ENCODE measurements at places on chromosomes 3 and 15.

GRCh38 chr3:67998281-67998680, 343.9 kb upstream of the SUCLG2 start:
- no peak for DNase-seq

- no peak for DNase-seq
These were observed 145.2 kb downstream of the TAFA4 start for GRCh38 chr3:68787106-68787626.

GRCh38 chr3:181868576-181869082, 156.9 kb downstream of the SOX2 start:
- no peak for DNase-seq

DNA sequence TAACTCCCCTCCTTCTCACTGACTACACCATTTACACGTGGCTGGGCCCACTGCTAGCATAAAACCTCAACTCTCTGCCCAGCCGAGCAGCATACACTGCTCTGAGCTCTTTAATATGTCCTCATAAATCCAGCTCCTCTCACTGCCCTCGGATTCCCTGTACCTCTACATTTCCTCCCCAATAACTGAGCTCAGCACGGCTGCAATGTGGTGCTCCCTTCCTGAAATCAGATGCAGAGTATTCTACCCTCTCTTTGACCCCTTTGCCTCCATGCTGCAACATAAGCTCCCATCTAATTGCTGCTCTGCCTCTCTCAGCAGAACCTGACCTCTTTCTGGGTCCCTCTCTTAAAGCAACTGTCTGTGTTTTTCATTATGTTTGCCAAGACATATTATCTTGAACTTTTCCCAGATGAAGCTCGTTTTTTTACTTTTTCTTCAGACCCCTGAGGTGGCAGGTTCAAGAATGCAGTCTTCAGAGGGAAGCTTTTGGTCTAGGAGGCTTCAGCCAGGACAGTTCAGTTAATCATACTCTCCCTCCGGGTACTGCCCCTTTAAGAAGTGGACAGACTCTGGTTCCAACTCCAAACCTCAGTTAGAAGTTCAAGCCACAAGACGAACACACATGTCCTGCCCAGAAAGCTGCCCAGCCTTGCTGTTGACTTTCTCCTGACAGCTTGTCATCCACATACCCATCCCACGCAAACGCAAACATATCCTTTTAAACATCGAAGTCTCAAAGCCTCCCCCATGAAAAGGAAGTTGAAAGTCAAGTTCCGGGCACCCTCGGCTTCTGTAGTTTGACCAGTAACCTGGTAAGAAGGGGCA, 81.1 kb upstream of the NEO1 start:
- no peak for DNase-seq

GRCh38 chr3:18378218-18378617, 46.9 kb downstream of the SATB1 start:
- DNase-seq, result no peak

DNA sequence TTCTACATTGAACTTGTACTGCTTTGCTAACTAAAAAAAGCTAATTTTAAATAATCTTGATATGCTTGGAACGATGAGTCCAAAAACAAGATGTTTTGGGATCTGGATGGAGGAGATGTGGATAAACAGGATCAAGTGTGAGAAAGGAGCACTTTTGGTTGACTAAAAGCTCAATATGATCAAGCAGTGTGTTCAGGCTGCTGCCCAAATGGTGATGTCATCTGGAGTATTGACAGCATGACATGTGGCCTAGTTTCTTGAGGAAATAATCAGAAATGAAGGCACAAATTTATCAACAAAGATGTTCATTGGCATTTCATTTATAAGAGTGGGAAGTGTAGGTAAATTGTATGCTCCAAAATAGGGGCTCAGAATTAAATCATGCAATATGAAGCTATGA, 161.2 kb downstream of the SOX2 start:
- no peak for DNase-seq

- peak; percentile 45 for DNase-seq
These were observed 341.1 kb upstream of the LRRC3B start for GRCh38 chr3:26281284-26281985.

- DNase-seq, result no peak
These were observed 37.3 kb downstream of the BSN start for GRCh38 chr3:49591615-49592014.

DNA sequence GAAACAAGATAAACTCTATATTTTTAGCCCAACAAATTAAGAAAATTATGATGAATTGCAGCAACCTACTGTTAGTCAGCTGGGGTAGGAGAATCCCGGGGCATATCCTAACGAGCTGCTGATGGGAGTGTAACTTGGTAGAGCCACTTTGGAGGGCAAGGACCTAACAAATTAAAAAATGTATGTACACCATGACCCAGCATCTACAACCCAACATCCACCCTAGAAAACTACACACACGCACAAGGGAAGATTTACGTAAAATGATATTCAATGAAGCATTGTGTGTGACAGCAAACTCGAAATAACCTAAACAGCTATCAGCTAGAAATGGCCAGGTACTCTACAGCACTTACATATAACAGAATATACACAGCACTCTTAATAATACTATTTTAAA, 1.9 kb downstream of the BCL2A1 start:
- DNase-seq, result no peak

DNA sequence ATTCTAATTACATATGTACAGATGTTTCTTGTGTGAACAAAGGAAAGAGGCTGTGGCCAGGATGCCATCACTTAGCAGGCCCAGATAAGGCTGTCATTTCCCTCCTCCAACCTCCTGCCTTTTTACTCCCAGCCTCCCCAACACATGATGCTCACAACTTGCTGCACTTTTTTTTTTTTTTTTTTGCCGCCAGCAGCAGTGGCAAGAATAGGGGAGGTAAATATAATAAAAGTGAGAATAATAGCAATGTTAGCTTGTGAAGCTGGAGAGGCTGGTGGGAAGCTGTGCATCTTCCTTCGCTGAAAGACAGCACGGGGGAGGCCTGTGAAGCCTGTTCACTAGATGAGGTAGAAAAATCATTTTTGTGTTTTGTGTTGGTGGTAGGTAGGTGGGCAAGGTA, 42.5 kb upstream of the MYO5C start:
- no peak for DNase-seq

Data from ureter (tissue), 1 donor.